NCI-H2107 (cell line): ENCODE measurements at places on chromosomes 4 and X.

DNA sequence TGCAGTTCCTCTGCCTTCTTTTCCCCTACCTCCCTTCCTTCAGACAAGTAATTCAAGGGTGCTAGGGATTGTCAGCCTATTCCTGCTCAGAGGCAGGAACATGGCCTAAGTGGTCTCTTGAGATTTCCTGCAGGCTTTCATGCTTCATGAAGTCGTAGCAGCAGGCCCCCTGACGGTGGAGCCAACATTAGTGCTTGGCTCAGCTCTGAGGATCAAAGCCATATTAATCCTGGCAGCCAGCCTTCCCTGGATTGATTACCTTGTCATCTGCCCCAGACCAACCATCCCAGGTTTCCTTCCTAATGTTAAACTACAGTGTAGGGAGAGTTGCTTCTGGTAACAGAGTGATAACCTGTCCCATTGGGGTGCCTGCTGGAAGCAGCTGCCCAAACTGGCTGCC lies 84.1 kb downstream of the SLC16A2 start:
- no peak for DNase-seq

GRCh38 chr4:73978886-73979285 lies 2.9 kb downstream of the PF4 start:
- no peak for DNase-seq

GRCh38 chr4:101103381-101104142 lies 243.8 kb downstream of the PPP3CA start:
- no peak for DNase-seq

DNA sequence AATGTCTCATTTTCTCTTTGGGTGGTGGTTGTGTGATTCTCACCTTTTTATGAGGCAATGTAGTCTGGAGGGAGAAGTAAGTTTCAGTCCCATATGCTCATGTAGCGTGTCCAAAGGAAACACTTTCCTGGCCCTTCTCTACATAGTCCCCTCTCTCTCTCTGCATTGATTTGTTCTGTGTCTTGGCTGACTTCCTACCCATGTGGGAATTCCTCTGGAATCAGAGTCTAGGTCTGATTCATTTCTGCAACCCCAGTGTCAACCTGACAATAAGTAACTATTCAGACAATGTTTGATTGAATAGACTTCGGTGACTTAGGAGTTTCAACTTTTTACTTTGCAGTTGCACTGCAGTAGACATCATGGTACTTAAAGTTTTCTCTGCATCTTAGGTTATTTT lies 2.7 kb upstream of the ALAS2 start:
- no peak for DNase-seq
